SW 1271 (cell line): ENCODE measurements at places on chromosomes 12 and 14.

GRCh38 chr14:21023174-21023573, 1.7 kb downstream of the NDRG2 start:
- DNase-seq = no peak

DNA sequence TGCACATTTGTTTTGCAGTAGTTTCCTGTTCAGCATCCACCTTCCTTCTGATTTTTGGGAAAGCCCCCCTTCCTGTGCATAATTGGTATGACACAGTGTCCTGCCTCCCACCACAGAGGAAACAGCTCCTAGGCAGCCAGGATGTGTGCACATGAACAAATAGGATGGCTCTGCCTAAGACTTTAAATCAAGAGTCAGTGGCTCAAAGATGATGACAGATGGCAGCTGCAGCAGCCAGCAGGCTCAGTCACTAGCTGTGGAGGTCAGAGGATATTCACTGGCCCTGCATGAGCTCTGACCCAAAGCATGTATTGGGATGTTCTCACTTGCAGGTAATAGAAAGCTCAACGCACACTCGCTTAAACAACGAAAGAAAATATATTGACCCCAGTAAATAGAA, 90.3 kb downstream of the KCNK10 start:
- no peak for DNase-seq

DNA sequence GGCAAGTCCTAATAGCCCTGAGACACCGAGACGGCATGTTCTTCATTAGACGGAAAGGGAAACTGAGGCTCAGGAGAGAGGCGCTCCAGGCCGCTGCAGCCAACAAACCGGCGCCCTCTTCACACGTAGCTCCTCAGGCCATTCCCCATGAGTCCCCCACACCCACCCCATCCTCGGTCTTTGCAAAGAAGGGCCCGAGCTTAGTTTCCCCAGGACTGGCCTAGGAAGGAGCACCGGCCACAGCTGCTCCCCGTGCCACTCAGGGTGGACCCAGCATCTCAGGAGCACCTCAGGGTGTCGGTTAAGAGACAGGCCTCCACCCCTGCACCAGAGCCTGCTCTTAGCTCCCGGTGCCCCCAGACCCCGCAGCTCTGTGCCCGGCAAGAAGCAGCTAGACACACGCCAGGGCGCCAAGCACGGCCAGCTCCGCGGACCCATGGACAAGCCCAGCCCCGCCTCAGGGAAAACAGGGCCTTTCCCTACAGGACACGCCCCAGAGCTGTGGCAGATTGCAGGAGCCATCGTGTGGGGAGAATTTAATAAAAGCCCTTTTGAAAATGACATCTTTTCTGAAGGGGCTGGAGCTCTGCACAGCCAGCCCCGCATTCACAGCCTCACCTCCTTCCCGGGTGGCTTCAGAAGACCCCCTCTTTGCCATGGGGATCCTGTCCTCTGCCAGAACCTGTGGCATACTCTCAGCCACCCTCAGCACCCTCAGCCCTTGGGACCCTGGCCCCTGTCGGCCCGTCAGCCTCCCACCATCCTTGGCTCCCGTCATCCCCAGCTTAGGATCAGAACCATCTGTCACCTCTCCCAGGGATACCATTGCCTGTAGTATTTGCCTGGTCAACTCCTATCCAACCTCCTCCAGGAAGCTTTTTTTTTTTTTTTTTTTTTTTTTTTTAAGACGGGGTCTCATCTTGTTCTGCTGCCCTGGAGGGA, 59.7 kb downstream of the LGMN start:
- DNase-seq = no peak

- DNase-seq = no peak
Measured at GRCh38 chr14:81303258-81303935, 82.6 kb upstream of the GTF2A1 start.

DNA sequence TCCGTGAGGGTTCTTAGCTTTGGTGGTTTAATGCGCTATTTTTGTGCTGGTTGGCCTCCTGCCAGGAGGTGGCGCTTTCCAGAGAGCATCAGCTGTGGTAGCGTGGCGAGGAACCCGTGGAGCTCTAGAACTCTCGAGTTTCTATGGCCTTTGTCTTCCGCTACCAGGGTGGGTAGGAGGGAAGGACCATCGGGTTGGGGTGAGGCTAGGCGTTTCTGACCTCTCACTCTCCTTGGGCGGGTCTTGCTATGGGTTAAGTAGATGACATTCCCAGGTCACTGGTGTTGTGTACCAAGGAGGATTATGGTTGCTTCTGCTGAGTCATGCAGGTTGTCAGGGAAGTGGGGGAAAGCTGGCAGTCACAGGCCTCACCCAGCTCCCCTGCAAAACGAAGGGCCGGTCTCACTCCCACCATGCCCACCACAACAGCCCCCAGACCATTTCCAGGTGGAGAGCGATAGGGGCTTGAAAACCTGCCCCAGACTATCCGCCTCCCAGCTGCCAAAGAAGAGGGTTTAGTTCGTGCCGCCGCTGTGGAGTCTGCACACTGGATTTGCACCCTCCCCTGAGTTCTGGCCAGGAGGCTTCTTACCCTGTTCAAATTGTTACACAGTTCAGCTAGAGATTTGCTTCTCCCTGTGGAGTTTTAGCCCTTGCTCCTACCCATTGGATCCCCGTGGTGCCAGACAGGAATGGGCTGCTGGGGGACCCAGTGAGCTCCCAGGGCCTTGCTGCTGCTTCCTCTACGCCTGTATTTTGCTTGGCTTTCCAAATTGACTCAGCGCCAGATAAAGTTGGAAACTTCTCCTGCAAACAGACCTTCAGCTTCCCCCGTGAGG, 21.9 kb downstream of the RNFT2 start:
- DNase-seq = no peak

DNA sequence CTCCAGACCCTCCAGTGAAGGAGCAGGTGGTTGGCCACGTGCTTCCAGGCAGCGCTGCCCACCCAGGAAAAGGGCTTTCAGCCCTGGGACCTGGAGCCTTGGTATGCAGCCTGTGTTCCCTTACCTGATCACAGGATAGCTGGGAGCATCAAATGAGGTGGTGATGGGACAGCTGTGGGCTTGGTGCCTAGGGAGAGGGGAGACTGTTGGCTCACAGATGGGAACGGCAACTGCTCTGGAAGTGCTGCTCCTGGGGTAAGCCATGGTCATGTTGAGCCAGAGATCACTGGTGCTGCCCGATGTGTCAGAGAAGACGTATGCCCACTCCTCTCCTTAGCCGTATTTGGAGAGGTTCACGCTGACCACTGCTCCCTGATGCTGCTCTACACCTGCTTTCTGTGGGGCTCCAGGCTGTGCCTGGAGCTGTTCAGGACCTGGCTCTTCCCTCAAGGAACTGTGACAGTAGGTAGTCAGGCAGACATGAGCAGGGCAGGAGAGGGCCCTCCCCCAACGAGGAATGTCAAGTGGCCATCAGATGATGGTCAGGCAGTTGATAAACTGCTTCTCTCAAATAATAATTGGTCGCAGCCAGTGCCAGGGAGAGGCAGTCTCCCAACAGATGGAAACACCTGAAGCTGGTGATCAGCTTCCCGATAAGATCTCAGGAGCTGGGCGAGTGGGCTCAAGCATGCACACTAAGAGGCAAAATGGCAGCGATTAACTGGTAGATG, 2.8 kb upstream of the CYP46A1 start:
- no peak for DNase-seq

- DNase-seq = no peak
Measured at GRCh38 chr12:1949771-1950470, 31.5 kb upstream of the CACNA2D4 start.
